ENCODE measurements at places on chromosomes 1 and 21. TPM values are rescaled to one million over a fixed set of nuclear protein-coding genes. Genes with fewer than 3 reads are reported as not detected.

DNA sequence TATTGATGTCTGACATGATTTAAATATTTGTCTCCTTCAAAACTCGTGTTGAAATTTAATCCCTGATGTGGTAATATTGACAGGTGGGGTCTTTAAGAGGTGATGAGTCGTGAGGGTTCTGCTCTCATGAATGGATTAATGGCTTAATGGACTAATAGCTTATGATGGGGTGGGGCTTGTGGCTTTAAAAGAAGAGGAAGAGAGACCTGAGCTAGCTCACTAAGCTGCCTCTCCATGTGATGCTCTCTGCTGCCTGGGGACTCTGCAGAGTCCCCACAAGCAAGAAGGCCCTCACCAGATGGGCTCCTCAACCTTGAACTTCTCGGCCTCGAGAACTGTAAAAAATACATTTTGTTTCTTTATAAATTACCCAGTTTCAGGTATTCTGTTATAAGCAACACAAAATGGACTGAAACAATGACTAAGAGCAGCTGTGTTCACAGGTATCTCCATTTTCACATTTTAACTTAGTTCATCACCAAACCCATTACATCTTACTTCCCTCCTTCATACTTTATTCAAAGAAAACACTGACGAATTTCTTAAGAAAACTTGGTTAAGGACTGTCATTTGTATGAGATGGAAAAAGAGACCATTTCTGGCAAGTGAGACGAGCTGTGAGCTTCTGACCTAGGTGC, 12.1 kb upstream of the AIM2 start:
- DNase-seq: no peak

GRCh38 chr1:192826791-192827546, 18.1 kb downstream of the RGS2 start:
- no peak for DNase-seq

GRCh38 chr1:116335850-116336624, 37.0 kb upstream of the ATP1A1 start:
- no peak for DNase-seq

DNA sequence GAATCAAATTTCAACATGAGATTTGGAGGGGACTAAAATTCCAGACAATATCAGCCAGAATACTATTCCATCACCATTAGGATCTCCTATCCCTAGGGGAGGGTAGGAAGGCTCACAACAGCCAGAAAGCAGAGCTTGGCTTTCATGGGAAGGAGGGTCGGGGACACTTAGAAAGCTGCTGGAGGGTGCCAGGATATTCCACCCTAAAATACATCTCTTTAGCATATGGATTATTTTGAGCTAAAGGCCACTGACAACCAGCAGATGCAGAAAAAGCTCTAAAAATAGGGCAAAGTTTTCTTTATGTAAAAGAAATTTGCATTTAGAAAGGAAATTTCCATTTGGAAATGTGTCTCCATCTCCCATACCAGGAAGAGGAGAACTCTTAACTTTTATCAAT, 54.3 kb upstream of the PCP4 start:
- no peak for DNase-seq

DNA sequence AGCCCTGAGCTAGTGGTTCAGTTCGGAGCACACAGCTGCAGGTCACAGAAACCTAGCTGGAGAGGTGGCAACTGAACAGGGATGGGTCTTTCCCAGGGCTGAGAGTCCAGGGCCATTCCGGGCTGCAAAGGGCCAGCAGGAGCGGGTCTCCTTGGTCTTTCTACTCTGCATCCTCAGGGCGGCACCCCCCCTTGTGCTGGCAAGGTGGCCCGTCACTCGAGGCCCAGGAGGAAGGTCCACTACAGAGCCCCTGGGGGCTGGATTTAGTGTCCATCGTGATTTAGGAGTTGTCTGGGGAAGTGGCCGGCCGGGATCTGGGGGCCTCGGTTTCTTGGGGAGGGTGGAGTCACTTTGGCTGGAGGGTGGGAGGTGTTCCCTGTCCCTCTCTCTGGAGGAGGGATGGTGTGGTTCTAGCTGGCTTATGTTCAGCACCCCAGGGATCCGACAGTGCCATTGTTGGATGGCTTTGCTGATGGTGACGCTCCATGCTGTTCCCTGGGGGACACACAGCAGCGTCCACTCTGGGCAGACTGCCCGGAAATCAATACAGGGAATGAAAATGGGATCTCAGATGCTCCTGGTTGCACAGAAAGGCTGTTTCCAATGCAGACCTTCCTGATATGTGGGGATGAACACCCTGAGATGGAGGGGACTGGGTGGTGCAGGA, 64.4 kb downstream of the UMODL1 start:
- DNase-seq: peak; percentile 53

GRCh38 chr1:165837838-165838364, 10.5 kb downstream of the UCK2 start:
- DNase-seq: no peak

DNA sequence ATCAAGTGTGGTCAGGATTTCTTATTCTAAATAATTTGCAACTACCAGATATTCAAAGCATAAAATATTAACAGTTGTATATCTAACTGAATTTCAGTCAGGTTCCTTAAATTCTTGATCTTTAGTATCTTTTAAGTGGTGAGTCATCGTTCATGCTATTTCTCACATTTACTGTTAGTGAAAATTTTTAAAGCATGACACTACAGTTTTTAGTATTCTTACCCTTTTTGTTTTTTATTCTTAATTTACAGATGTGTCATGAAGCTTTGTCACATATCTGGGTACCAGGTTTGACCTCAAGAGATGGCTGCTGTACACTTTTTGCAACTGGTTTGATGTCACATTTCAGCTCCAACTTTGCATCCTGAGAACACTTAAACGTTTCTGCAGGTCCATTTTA, 12.7 kb downstream of the AKIRIN1 start:
- DNase-seq: no peak

DNA sequence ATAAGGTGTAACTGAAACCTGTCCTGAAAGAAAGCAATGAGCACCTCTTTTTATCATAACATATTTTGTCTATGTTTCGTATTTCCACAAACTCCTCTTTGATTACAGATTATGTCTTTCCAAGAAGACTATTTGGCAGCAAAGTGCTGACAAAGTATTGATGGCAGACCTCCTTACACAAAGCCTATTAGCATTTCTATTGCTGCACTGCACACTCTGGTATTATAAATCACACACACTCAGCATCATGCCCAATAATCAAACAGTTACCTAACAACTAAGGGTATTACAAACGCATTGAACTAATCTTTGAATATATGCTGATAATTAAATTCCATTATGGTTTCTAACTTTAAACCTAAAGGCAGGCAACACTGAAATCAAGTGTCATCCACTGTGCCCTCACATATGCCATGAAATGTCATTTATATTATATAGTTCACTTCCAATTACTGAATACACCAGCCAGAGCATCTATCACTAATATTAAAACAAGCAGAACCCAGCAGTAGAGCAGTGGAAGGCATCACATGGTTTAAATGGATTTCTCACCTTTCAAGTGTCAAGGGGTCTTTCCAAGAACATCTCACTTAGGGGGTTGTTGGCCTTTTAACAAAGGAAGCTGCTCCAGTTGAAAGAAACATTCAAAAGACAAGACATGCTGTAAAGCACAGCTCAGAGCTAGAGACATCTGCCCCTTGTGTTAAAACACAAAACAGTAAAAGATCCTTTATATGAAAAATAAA, 239.1 kb downstream of the RERE start:
- no peak for DNase-seq

GRCh38 chr1:75836528-75837100, 39.9 kb downstream of the MSH4 start:
- DNase-seq: no peak

- DNase-seq: no peak
Observed at GRCh38 chr21:38931291-38931690, 125.6 kb downstream of the ETS2 start.

DNA sequence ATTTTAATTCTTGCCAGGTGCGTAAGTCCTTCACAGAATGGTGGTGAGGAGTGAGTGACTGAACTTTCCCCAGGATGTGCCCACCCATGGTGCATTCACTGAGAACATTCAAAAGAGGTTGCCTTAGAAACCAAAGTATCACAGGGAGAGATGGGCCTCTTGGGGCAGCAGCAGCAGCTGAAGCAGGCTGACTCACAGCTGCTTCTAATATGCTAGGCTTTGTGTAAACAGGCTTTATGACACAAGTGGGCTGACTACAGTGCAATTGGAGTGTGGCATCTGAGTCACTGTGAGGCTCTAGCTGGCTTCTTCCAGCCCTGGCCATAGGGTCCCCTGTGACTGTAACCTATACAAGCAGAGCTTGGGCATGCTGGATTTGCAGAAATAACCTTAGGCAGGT, 12.6 kb downstream of the PIGP start:
- peak; percentile 88 for DNase-seq

- no peak for DNase-seq
Observed at GRCh38 chr21:31987696-31988095, 114.9 kb downstream of the HUNK start.

DNA sequence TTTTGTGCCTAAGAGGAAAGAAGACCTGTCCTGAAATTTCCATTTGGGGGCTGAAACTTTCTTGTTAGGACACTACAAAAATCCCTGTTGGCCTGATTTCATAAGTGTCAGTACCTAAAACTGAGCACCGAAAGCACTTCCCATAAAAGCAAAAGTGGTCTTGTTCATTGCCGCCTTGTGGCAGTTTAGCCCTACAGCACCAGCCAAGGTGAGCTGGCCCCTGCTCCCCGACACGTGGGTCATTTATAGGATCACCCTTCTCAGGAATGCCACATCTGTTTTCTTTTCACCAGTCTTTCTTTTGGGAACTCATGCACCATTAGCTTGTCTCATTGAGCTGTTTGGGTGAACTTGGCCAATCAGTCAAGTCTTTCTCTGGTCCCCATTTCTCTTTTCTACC, 155.8 kb upstream of the KAZN start:
- no peak for DNase-seq

DNA sequence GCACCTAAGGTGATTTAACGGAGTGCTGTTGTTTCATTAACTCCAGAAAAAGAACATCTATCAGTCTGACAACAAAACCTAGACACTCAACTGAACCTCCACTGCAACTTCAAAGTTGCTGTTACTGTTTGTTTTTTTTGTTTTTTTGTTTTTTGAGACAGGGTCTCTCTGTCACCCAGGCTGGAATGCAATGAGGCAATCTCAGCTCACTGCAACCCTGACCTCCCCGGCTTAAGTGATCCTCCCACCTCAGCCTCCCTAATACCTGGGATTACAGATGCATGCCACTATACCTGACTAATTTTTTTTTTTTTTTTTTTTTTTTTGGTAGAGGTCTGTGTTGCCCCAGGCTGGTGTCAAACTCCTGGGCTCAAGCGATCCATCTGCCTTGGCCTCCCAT, 66.7 kb upstream of the SDC3 start:
- no peak for DNase-seq

DNA sequence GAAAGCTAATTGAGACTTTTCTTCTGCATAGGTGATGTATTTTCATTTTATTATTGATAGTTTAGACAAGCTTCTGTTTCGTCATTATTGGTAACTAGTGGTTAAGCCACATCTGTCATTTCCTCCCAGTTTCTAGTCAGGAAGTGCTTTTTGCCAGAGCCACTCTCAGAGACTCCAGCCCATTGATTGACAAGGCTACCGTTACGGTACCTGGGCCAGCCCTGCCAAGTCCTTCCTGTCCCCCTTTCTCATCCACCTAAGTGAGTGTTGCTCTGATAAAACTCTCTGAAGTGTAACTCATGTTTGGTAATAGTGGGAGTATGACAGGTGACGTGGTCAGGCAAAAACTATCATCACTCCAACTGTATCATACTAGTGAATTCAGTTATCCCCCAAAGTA, 29.6 kb upstream of the AGL start:
- no peak for DNase-seq

DNA sequence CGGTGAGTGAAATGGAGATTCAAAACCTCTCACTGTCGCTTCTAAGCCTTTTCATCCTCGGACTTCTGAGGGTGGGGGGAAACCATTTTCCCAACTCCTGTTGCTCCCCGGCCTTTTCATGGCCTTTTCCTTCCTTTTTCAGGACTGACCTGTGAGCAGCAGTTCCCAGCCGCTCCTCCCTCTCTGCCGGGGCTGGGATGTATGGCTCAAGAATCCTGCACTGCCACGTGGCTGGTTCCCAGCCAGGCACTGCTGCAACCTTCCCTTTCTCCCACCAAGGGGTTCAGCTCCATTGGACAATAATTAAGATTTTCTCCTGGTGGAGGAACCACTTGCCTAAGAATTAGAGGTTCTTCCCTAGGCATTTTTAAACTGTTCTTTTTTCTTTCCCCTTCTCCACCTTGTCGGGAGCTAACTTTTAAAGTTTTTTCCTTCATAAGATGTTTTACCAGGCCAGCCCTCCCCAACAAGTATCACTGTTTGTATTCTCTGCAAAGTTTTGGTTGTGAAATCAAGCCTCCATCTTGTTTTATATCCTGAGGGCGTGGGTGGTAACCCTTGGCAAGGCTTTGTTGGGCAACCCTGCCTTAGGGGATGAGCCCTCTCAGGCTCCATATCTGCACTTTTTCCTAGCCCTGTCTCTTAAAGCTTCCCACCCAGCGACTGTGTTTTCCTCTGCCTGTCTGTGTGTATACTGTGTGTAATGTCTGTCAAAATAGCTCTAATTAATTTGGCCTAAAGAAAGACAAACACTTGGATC, 1166.6 kb upstream of the ADGRL2 start:
- DNase-seq: no peak

DNA sequence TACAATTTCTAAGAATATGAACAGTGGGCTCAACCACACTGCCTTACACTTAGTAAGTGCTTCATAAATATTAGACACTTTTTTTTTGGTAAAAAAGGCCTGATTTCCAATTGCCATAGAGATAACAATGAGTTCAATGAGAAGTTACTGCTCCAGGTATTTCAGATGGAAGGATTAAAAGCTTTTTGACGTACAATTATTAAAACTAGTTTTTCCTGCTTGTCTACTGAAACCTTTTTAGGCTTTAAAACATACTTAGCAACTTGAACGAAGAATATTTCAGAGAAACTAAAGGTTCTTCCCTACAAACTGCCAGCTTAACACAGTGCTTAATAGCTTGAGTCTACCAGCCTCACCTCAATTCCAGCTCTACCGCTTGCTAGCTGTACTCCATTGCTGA, 43.7 kb downstream of the TRIT1 start:
- no peak for DNase-seq

DNA sequence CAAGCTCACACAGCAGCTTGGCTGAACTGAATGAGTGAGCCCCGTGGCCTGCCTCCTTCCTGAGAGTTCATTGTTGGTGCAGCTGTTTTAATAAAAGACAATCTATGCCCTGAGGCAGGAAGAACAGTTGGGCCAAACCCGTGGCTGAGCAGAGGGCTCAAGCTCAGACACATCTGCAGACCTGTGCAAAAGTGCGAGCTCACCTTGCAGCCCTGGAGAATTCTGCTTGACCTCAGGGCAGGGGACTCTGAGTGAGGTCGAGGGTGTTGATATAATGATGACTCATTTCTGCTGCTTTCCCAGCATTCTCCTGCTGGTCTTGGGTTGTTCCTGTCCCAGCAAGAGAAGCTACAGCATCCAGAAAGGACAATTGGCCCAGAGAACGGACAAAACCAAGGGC, 61.0 kb downstream of the ATP5PO start:
- DNase-seq: no peak

GRCh38 chr1:40786171-40786994, 2.8 kb downstream of the KCNQ4 start:
- no peak for DNase-seq

The FNDC10 gene
- 1.5 TPM for polyA plus RNA-seq

The LRRC8B gene
- 10.4 TPM for polyA plus RNA-seq

The LRRC8D gene
- polyA plus RNA-seq: 14.4 TPM

The TRPM2 gene
- polyA plus RNA-seq: 1.8 TPM

The TNNI3K gene
- 1.1 TPM for polyA plus RNA-seq

The ZNF669 gene
- 10.3 TPM for polyA plus RNA-seq

The HPCA gene
- polyA plus RNA-seq: 0.61 TPM

The ZNF670 gene
- 6.5 TPM for polyA plus RNA-seq
